ENCODE measurements at places on chromosomes 4 and X.

DNA sequence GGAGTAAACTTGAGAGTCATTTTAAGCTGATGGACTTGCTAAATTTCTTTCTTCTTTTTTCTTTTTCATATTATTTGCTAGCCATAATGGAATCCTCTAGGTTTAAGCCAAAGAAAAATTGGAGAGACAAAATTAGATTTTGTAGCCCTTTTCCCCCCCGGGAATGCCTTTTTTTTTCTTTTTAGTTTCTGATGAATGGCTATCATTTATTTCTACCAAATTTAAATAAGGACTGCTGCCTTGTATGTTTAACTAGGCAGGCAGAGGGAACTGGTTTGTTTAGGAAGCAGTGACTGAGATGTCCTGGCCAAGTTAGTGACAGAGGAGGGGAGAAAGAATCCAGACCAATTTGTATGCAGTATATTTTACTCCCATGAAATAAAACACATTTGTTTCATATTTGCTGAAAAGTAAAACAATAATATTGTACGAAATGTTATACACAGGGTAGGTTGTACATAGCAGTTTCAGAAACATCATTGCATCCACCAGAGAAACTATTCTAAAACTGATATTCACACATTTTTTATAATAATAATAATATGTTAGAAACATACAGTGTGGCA, 5.7 kb downstream of the PITX2 start:
- DNase-seq: no peak

DNA sequence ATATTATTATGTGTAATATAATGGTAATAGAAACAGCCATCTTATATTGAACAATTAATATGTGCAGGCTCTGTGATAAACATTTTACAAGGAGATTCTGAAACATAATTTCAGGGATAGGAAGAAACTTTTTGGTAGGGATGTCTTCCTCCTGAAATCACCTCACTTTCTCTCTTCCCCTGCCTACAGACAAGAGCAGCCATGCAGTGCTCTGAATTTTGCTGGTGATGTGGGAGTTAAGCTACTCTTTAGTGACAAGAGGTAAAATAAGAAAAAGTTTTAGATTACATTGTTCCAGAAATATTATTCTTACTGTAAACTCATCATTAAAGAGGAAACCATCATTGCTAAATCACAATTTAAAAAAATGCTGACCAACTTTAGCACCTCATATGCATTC, 36.1 kb downstream of the LARP7 start:
- DNase-seq: no peak

DNA sequence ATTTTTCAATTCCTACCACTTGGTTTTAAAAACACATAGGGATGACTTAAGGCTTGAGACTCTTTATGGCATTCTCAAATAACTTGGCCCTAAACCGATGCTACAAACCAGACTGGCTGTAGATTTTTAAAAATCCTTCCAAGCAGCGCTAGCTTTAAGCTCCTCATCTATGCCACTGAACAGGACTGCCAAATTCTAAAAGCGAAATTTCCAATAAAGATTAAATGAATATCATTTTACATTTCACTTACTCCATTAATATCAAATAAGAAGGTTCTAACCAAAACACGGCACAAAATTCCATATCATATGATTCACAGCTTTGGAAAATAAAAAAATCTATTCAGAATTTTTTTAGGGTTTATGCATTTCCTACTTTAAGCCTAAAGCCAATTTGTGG, 134.2 kb downstream of the FANCB start:
- no peak for DNase-seq

GRCh38 chrX:150062292-150063137, 124.2 kb upstream of the EOLA2 start:
- no peak for DNase-seq

DNA sequence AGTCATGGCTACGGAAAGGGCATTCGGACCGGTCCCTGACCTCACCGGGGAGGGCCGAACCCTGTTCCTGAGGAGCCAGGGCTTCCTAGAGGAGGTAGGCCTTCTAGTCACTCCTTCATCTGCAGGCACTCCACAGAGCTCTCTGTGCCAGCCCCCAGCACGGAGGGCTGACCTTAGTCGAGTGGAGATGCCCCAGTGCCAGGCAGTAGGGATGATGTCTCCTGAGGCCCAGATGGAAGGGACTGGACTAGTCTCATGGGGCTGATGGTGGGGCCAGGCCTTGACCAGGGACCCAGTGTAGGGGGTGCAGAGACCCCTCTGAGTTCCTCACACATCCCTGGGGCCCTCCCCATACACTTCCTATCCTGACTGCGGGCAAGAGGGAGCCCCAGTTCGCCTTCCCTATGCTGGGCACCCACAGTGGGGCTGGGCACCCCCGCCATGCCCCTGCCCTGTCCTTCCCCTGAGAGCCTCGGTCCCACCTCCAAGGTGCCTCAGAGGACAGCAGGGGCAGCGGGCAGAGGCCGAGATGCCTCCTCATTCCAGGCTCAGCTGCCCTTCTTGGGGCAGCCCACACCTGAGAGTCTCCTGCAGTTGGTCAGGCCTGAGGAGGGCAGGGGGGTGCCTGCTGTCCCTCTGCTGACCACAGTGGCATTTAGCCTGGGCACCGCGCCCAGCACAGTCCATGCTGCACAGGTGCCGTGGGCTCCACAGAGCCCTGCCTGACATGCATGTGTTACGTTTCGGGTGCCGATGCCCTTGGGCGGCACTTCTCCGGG, 1.4 kb upstream of the MSANTD1 start:
- no peak for DNase-seq

DNA sequence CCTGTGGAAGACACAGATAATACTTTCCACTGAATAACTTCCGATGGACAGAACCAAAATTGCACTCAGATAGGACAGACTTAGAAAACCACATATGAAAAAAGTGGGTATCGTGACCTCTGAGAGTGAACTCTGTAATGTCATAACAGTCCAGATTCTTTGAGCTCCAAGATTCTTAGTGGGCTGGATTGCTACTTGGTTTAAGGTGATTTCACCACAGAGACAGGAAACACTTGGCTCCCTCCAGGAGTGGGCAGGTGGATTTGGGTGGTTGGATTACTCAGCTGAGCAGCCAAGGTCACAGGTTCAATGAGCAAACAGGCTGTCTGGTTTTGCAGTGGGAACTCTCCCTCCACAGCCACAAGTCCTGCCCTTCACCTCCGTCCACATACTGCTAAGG, 126.0 kb downstream of the AFAP1 start:
- DNase-seq: no peak

- DNase-seq: no peak
These were observed 611.9 kb downstream of the STPG2 start for GRCh38 chr4:97531351-97531750.

DNA sequence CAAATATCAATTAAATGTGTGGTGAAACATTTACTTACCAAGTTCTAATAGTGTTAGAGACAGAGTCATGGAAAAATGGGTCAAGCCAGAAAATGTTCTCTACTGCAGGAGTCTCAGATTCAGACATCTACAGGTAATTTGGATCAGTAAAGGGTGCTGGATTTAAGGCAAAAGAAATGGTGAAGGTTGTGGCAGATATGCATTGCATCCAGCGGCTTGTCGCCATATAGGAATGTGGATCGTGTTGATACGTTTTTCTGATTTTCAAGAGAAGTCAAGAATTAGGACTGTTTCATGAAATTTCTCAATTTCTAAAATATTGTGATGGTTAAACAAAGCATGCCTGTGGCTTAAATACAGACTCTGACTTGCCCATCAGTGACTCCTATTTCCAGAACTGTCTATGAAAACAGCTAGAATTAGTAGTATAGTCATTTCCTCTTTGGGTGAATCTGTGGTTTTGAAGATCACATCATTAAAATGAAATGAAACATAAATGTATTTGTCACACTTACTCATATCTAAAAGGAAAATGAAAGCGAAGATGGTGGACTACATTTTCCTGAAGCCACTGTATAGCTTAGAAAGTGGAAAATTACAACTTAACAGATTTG, 110.1 kb upstream of the VEGFC start:
- DNase-seq: no peak

GRCh38 chr4:154686838-154687237, 57.0 kb upstream of the LRAT start:
- no peak for DNase-seq

- DNase-seq: no peak
These were observed 24.0 kb downstream of the ASB9 start for GRCh38 chrX:15245896-15246295.

- peak; percentile 61 for DNase-seq
These were observed 37.8 kb downstream of the SEPTIN6 start for GRCh38 chrX:119655125-119655524.

DNA sequence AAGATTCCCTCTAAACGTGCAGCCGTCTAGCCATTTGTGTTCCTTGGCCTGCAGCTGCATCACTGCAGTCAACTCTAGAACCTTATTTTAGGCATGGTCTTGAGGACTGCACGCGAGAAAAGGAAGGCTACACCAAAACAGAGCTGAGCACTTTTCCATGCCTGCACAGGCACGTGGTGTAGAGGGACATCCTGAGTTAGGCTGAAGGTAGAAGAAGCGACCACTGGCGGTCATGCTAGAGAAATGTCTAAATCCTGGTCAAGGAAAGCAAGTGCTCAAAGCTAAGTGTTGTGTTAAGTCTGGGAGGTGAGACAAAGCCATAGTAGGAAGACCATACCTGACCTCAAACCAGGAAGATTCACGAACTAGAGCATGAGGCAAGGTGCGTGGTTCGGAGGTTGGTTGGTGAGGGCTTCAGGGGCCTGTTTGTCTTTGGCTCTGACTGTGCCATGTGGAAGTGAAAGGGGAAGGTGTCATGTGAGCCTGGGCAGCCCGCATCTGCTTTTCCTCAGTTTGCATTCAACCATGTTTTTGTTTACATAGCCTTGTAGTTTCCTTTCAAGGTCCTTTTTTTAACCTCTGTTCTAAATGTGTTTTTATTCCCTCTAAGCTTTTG, 203.8 kb downstream of the AASDH start:
- DNase-seq: no peak

GRCh38 chrX:42754115-42754514, 23.8 kb downstream of the PPP1R2C start:
- DNase-seq: no peak

DNA sequence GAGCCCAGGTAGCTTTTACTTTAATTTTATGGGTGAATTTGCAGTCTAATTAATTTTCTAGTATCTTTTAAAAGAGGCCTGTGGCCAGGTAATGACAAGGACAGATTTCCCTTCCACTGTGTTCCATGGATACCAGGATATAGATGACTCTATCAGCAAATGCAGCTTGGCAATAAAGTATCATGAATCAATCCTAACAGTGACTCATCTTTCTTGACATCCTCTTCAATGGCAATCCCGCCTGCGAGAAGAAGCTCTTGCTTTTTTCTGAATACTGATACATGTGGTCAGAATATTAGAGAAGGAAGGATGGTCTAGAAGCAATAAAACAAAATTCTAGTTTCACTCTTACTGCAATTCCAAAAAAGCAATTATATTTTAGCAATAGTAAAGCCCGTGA, 267.8 kb downstream of the DTHD1 start:
- no peak for DNase-seq

- DNase-seq: no peak
These were observed 240.6 kb downstream of the AFAP1 start for GRCh38 chr4:7699031-7699430.

- DNase-seq: no peak
These were observed 21.4 kb downstream of the REELD1 start for GRCh38 chr4:146235654-146236177.

- DNase-seq: no peak
These were observed 516 bp downstream of the SGMS2 start for GRCh38 chr4:107825072-107825824.

DNA sequence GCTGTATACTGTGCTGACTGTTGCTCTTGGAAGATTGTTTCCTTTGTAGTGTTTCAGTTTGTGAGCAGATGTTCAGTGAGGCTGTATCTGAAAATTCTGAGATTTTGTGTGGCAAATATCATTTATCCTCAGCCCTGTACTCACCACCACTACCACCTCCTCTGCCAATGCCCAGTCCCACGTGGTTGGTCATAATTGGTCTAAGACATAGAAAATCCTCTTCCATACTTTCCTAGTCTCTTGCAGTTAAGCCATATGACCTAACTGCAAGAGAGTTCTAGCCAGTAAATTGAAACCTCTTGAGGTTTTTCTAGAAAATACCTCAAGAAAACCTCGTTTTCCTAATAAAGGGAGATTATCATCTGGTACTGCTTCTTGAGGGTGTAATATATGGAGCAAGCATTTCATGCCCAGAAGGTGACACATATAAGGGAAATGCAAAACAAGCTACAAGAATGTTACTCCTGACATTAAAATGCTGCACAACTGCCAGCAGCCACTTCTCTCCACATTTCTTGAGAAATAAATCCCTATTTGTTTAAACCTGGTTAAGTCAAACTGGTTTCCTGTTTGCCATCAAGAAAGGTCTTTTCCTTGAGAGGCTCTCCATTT, 32.8 kb downstream of the ABCE1 start:
- DNase-seq: no peak

DNA sequence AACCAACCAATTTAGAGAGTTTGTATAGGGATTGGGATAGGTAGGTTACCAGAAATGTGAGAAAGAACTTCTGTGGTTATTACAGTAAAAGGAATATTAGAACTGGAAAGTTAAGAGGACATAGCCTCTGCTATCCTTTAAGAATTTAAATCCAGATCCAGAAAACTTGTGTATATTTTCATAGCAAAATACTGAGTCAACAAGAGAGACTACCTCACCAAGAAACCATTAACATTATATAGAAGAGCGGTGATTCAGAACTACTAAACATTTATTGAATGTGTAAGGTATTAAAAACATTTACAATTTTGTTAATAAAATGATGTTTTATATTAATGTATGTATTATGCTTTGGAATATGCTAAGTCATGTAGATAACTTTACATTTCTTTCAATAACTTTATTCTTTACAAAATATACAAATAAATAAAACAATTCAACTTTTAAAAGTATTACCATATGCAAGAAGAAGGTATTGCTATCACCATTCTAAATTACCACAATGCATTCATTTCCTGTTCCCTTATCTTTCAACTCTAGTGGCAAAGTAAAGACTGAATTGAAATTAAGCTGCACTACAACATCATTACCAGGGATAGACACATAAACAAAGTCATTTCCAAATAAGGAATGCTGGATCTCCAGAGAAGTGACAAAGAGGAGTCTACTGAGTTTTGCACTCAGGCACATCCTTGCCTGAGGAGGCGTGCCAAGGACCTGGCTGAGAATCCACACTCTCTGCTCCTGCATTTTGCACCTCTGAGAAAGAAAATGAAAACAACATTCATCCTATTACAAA, 6.1 kb upstream of the BDH2 start:
- DNase-seq: no peak

- DNase-seq: no peak
These were observed 66.8 kb downstream of the RAPGEF2 start for GRCh38 chr4:159169404-159170302.

- DNase-seq: no peak
These were observed 2.1 kb downstream of the PITX2 start for GRCh38 chr4:110620691-110621327.

GRCh38 chrX:134682081-134682480, 23.8 kb upstream of the PLAC1 start:
- DNase-seq: no peak

- no peak for DNase-seq
These were observed 534.0 kb downstream of the ANKRD50 start for GRCh38 chr4:124178449-124179021.

GRCh38 chr4:126180642-126181041, 865.9 kb downstream of the FAT4 start:
- DNase-seq: no peak

All from activated CD8-positive, alpha-beta memory T cell treated with anti-CD3 and anti-CD28 coated beads, Interleukin-2, amount 50 U/mL, for 4 hours (primary cell).